ENCODE measurements at places on chromosomes 13 and 19.
A peak's percentile ranks its signal among the peaks of the same experiment; 100 is the strongest.

- no peak for DNase-seq
These were observed 7.0 kb downstream of the PPP5C start for GRCh38 chr19:46353730-46354528.

DNA sequence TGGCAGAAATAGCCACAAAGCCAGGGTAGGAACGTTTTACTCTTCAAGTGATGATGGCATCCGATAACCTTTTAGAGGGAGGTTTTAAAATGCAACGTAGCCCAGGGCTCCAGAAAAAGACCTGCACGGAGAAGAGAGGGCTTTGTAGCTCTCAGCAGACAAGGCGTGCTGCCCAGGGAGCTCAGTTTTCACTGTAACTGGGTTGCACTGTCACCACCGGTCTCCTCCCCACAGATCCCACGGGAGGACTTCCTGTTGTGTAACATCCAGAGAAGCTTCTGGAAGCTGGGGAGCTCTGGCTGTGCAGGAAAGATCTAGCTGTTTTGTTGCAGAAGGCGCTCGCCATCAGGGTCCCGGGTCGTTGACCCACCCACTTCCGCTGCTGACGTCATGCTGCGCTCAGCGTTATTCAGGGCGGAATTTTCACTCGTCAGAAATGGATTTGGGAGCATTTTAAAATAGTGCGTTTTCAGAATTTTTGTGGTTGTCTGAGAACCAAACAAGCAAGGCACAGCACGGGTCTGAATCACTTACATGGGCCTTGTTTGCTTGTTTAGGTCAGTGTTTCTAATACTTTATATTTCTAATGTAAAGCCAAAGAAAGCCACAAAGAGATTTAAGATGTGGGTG is 50.8 kb downstream of the ATP11A start:
- no peak for DNase-seq

GRCh38 chr13:38868870-38869269 is 121.8 kb downstream of the STOML3 start:
- DNase-seq, result no peak

DNA sequence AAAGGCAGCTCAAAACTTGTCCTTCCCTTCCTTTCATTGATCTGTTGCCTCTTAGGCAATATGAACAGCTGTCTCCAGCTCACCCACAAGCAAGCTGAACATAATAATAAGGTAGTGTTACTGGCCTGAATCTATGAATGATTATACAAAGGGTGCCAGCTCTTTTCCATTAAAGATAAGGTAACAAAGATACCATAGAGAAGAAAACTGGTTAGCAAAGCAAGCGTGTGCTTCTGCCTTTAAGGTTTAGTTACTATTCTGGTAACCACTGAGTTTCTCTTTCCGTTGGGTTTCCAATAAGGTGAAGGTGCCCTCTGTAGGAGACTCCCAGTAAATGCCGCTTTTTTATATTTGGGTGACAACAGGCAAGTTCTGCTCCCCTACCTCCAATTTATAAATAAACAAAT is 12.1 kb upstream of the DACH1 start:
- DNase-seq, result peak; percentile 78

- no peak for DNase-seq
These were observed 140.3 kb upstream of the GPC6 start for GRCh38 chr13:93086329-93086728.

DNA sequence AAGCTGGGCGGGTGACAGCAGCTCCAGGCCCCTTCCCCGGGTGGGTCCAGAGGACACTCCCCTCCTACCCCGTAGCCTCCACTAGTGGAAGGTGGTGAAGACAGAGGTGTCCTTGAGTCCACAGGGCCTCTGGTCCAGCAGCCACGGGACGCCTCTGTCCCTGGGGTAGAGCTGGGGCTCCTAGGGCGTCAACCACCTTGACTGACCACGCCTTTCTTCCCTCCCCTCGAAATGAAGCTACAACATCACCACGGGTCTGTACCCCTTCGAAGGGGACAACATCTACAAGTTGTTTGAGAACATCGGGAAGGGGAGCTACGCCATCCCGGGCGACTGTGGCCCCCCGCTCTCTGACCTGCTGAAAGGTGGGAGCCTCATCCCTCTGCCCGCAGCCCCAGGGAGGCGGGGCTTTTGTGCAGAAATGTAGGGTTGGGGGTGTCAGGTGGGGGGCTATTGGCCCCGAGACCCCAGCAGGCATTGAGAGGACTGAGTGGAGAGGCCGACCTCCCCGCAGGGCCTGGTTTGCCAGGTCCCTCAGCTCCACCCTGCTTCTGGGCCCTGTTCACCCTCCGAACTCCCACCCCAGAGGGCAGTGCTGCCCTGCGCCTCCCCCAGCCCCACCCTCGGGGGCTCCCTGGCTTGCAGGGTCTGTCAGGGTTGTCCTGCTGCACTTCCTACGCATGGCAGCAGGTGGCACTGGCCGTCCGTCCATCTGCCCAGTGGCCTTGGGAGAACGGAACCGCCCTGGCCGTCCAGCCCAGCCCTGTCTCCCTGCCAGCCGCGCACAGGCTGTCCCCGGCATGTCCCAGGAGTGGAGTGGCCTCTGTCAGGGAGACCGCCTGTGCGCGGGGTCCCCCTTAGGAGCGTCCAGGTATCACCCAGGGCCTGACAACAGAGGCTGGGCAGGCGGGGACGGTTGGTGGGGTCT is 15.7 kb downstream of the STK11 start:
- DNase-seq, result peak; percentile 68

DNA sequence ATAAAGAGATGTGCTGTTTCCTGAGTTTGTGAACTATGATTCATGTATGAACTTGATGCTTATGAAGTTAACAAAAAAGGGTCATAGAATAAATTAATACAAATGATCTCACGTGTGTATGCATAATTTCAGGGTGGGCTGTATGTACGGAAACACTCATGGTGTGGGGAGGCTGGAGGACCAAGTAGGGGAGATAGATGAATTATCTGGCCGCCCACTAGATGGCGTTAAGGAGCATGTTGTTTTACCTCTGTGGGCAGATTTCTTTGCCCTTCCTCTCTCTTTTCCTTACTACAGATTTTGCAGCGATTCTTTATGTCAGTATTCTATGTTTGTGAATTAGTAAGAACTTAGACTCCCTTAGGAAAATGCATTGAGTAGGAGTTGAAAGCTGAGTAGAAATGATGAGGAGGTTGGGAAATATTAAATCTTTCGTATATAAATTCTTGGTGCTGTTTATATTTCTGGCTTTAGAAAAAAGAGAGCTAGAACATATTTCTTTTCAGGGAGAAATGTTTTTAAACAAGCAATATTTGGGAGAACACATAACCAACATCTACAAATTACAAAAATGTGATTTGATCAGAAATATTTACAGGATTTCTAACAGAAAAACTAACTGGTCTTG is 47.4 kb upstream of the TMTC4 start:
- DNase-seq, result peak; percentile 48

DNA sequence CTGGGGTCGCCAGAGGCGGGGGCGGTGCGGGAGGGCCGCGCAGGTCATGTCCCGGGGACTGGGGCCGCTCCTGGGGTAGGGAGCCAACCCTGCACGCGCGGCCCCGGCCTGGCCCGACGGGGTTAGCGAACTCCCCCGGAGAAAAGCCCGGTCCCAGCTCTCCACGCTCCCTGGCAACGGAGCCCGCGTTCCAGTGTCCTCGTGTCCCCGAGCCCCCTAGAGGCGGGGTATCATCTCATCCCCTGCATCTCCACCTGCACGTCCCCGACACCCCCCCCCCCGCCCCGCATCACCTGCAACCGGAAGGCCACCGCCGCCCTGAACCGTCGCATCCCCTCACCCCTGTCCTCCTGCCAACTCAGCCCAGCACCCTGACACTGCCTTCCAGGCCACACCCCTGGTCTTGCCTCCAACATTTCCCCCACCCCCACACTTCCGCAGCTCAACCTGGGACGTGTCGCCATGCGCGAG is 2.7 kb downstream of the WDR88 start:
- peak; percentile 78 for DNase-seq

DNA sequence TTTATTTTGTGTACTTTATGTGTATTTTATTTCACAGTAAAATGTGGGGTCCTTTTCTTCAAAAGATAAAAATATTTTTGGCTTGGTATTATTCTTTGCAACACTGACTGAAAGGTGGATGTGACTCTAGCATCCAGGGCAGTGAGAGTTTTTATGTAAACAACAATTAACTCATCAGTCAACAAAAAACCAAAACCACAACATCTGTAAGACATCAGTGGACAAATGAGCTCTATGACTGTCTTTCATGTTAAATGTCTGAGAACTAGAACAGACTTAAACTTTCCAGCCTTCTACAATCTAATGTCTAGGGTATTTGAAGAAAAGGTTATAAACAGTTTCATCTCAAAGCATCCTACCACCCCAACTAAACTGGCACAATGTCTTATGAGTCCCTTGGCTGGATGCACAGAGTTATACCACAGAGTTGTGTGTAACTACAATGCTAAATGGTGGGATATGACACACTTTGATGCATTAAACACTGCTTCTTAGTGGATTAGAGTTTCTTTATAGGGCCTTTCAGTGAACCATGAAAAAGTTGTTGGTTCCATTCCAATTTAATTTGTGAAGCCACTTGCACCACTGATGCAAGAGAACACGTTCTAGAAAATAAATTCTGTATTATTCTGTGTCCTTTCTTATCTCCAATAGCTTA is 544.2 kb upstream of the KLF12 start:
- DNase-seq, result no peak

DNA sequence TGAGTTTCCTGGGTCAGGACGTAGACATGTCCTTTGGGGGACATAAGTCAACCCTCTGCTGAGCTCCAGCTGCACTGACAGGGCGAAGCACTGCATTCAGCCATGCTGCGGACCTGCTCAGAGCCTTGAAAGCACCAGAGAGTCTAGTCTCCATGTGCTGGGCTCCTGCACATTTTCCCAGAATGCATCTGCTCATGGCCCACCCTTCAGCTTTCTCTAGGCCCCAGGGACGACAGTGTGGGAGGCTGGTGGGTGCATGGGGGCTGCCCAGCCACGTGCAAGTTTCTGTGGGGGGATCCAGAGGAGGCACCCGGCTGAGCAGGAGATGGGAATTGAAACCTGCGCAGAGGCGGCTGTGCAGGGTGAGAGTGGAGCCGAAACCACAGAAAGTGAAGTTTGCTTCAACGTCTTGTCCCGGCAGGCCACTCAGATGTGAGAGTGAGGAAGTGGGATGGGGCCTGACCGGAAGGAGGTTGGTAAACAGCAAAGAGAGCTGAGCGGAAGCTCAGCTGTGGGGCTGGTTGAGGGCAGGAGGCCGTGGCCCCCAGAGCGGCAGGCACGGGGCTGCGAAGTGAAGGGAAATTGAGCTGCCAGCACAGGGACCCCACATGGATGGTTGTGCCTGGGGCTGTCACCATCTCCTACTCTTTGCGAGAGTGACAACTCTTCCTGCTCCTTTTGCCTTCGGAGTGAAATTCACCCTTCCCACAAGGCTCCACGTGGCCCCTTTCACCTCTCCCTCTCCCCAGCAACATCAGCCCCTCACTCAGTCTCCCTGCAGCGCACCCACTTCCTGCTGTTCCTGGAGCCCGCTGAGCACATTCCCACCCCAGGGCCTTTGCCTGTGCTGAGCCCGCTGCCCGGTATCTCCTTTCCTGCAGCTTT is 11.8 kb downstream of the PGLS start:
- DNase-seq, result peak; percentile 77

GRCh38 chr13:21822029-21822428 is 151.2 kb downstream of the FGF9 start:
- DNase-seq, result no peak

GRCh38 chr13:50529154-50529882 is 314.2 kb downstream of the DLEU7 start:
- no peak for DNase-seq

GRCh38 chr19:56476651-56477428 is at the start of gene ZNF667:
ZNF667 (minus strand) TSS chr19:56477345; CDS start chr19:56462370, 14,975 bp downstream.
- peak; percentile 74 for DNase-seq

DNA sequence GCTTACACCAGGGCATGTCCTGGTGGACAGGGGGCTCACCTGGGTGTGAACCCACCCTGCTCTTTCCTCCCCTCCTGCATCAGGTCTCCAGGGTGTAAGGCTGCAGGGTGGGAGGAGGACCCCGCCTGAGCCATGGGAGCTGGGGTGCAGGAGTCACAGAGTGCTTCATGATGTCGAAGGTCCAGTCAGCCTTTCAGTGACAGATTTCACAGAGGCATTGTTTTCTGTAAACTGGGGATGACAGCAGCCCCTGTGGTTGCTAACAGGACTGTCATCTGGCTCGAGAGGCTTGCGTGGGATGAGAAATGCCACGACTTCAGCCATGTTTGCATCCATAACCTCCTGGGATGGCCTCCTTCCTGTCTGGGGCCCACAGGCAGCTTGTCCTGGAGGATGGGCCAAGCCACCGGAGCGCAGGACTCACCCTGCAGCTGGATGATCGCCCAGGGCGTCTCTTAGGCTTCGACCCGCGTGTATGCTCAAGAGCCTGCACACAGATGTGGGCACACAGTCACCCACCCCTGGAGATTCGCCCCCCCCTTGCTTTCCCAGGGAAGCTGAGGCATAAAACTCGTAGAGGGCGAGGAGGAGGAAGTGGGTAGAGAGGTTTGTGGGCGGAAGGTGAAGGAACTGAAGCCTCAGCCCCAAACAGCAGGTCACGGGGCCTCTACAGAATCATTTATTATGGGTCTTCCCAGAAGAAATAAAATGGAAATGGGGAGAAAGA is 4.9 kb downstream of the NANOS3 start:
- DNase-seq, result no peak

GRCh38 chr19:11138601-11139300 is 16.8 kb downstream of the SPC24 start:
- DNase-seq, result peak; percentile 96
